A549 treated with GW870086 at 1 μM for 4 hours (cell line): ENCODE measurements at places on chromosomes 4 and X. TPM values are rescaled to one million over a fixed set of nuclear protein-coding genes. Genes with fewer than 3 reads are reported as not detected.

POLN gene
- 0.37 to 0.92 TPM (median 0.70 TPM) in 5 replicates for total RNA-seq

CLDN22 gene
- total RNA-seq: not detected in 5 replicates

P2RY8 gene
- total RNA-seq: 0.02 to 0.10 TPM (median 0.07 TPM) in 3 of 5 replicates, not detected in the others

USP11 gene
- total RNA-seq: 48.7 to 57.2 TPM (median 52.6 TPM) in 5 replicates

ADH1B gene
- not detected in 5 replicates for total RNA-seq

SCFD2 gene
- total RNA-seq: 6.5 to 7.2 TPM (median 6.7 TPM) in 5 replicates

SLC2A9 gene
- total RNA-seq: 0.13 to 1.0 TPM (median 0.53 TPM) in 5 replicates

FHL1 gene
- total RNA-seq: 25.1 to 31.0 TPM (median 25.2 TPM) in 5 replicates

MAGEA12 gene
- 0.13 to 0.22 TPM (median 0.17 TPM) in 5 replicates for total RNA-seq

ASMT gene
- total RNA-seq: 0.30 to 0.58 TPM (median 0.43 TPM) in 4 of 5 replicates, not detected in the other

TCP11X2 gene
- total RNA-seq: not detected in 5 replicates

BTK gene
- 0.12 to 0.34 TPM (median 0.14 TPM) in 5 replicates for total RNA-seq

DUSP9 gene
- total RNA-seq: 1.00 to 1.8 TPM (median 1.5 TPM) in 5 replicates
